T-helper 2 cell (primary cell): ENCODE measurements at places on chromosomes 16 and 17.

DNA sequence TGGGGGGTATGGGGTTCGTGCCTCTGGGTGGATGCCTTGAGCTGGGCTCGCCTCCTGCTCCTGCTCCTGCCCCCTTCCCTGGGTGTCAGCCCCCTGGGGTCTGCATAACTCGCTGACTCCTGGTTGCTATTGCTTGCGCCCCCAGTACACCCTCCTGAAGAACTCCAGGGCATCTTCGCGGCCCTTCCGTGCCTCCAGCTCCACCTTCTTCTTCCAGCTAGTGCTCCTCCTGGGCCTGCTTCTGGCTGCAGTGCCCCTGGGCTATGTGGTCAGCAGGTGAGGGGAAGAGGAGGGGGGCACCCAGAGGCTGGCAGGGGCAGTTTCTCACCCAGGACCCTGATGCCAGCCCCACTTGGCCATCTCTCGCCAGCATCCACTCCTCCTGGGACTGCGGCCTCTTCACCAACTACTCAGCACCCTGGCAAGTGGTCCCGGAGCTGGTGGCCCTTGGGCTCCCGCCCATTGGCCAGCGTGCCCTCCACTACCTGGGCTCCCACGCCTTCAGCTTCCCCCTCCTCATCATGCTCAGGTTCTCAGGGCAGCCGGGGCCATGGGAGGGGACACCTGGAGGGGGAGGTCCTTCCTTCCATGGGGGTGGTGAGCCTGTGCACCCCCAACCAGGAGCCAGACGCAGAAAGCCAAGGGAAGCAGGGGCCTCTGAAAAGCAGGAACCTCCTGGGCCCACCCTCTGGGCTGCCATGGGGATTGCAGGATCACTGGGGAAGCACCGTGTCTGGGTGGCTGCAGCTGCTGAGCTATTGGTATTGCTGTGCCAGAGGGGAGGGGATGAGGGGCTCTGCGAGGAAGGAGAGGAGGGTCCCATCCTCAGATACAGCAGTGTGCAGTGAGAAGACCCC, 7.8 kb upstream of the C17orf99 start:
- no peak for DNase-seq

DNA sequence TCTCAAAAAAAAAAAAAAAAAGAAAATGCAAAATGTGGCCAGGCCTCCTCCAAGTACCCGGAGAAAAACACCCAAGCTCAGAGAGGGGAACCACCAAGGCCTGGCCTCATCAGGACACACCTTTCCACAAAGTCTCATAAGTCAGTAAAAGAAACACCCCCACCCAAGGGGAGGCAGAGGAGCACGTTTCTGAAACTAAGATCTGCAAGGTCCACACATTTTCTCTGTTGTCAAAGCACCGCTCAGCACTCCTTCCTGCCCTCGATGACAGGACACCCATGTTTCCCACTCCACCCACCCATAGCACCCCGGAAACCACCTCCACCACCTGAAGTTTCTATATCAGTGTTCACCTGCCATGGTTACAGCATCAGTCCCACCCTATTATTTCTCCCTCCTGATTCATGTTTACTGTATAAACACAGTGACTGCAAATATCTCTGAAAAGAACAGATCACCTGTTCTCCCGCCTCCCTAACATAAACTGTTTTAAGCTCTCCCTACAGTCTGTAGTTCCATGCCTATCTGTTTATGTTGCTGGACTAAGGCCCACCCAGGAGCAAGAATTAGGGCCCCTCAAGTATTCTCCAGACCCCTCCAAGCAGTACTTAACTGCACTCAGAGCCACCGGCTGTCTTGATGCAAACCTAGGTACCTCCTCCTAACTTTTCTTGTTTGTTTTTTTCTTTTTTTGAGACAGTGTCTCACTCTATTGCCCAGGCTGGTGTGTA, 2.0 kb downstream of the CORO7 start:
- DNase-seq, result peak; percentile 90

- peak; percentile 10 for DNase-seq
Measured at GRCh38 chr16:1706386-1707192, 594 bp downstream of the MAPK8IP3 start.

DNA sequence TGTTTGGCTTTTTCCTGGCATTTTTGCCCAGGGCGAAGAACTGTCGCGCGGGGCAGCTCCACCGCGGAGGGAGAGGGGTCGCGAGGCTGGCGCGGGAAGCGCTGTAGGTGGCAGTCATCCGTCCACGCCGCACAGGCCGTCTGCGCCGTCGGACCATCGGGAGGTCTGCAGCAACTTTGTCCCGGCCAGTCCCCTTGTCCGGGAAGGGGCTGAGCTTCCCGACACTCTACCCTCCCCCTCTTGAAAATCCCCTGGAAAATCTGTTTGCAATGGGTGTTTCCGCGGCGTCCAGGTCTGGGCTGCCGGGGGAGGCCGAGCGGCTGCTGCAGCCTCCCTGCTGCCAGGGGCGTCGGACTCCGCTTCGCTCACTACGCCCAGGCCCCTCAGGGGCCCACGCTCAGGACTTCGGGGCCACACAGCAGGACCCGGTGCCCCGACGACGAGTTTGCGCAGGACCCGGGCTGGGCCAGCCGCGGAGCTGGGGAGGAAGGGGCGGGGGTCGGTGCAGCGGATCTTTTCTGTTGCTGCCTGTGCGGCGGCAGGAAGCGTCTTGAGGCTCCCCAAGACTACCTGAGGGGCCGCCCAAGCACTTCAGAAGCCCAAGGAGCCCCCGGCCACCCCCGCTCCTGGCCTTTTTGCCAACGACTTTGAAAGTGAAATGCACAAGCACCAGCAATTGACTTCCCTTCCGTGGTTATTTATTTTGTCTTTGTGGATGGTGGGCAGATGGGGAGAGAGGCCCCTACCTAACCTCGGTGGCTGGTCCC, 2.3 kb upstream of the CBX4 start:
- DNase-seq, result no peak

DNA sequence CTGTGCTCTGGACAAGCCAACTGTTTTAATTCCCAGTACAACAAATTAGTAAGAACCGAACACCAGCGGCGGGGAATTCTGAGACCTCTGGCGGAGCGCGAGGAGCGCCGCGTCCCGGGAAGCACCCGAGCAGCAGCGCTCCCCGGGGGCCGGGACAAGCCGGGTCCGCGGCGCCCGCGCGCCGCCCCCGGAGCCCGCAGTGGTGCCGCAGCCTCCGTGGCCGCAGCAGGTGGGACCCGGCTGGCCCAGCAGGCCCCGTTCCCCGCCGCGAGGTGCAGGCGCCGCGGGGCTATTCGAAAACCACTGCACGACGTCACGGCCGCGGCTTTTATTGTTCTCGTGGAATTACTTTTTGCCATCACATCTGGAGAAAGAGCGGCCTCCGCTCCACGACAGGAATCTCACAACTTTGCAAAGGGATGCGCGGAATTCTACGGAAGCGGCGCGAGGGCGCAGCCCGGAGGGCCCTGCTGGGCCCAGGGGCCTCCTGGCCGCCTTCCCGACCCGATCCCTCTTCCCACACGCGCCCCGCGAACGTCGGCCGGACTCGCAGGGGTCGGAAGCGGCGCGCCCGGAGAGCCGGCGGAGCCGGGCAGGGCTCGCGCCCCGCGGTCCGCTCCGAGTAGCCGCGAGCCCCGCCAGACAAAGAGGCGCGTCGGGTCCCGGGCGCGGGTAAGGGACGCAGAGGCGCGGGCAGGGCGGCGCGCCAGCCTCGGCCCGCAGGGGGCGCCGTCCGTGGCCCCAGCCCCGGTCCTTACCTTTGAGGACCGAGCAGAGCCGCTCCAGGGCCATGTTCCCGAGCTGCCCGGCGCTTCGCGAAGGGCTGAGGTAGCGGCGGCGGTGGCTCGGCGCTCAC, 696 bp downstream of the NETO2 start:
- DNase-seq, result peak; percentile 51

DNA sequence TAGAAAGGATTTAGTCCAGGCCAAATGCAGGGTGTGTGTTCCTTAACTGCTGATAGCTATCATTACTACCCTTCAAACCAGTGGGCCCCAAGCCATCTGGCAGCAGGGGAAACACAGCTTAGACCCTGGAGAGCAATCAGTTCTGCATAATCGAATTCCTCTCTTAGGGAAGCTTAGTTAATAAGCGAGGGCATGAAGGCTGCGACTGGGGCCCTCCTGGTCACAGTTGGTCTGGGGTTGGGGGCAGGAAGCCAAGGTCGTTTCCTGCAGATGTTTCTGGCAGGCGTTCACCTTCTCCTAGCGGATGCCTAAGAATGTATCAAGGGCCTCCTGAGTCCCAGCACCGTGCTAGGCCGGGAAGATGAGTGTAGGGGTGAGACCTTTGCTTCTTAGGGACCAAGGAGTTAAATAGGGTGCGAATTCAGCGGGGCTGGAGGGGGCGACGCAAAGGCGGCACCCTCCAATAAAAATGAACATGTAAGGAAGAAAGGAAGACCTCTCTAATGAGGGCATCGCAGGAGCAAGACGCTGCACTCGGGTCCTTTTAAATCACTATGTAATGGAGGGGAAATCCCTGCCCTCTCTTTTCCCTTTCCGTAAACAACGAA, 16.5 kb upstream of the EEF2K start:
- DNase-seq, result no peak

DNA sequence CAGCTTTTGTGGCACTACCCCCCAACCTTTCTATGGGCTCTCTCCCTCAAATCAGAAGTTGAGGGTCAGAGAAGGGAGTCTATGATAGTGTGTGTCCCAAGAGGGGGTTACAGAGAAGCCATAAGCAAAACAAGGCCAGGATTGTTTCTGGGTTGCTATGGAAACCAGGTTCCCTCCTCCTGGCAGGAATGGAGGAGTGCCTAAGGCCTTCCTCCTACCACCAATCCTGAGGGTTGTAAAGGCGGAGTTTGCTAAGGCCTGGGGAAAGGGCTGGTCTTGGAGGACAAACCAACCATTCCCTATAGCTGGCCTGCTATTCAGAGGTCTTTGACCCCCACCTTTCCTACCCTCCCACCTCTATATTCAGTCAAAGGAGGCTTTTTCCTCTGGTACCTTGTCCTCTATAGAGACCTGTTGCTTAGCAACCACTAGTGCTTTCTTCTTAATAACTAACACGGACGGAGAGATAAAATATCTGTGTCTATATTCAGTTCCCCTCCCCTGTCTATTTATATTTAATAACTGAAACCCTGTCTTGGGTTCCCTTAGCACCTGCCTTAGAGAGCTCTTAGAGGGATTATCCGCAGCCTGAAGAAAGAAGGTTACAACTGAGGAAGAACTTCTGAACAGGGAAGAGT, 43.4 kb downstream of the NEUROD2 start:
- no peak for DNase-seq

DNA sequence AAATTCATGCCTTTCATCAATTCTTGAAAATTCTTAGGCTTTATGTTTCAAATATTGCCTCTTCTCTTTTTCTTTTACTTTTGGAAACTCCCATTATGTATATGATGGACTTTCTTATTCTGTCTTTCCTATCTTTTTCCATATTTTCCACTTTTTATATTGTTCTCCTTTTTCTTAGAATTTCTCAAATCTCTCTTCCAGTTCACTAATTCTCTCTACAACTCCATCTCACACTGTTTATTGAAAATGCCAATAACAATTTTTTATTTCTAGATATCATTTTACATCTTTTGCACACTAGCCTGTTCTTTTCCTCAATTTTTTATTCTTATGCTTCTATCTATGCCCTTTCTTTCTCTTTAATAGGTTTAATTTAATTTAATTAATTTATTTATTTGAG, 43.8 kb upstream of the EFCAB3 start:
- no peak for DNase-seq

GRCh38 chr17:79652999-79653643, 42.3 kb upstream of the RBFOX3 start:
- DNase-seq, result no peak

- no peak for DNase-seq
Measured at GRCh38 chr17:2054262-2054511, 716 bp upstream of the HIC1 start.

- no peak for DNase-seq
Measured at GRCh38 chr17:58280480-58281217, at the start of gene MPO. Gene MPO (minus strand): TSS chr17:58280935. CDS start chr17:58280758, 177 bp downstream.

DNA sequence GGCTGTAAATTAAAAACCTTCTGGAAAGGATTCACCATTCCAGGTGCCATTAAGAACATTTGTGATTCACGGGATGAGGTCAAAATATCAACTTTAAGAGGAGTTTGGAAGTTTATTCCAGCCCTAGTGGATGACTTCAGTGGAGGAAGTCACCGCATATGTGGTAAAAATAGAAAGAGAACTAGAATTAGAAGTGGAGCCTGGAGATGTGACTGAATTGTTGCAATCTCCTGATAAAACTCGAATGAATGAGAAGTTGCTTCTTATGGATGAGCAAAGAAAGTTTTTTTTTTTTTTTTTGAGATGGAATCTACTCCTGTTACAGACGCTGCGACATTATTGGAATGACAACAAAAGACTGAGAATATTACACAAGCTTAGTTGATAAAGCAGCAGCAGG, 26.7 kb downstream of the CCL4 start:
- DNase-seq, result no peak

DNA sequence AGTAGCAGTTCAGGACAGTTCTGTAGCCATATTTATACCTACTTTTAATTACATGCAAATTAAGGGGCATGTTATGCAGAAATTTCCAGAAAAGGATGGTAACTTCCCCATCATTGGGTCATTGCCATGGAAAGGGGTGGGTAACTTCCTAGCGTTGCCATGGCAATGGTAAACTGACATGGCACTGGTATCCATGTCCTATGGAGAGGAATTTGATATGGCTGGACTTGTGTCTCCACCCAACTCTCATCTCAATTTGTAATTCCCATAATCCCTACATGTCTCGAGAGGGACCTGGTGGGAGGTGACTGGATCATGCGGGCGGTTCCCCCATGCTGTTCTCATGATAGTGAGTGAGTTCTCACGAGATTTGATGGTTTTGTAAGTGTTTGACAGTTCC, 35.6 kb upstream of the CACNG4 start:
- no peak for DNase-seq

GRCh38 chr17:46771561-46772474, 46.7 kb downstream of the WNT3 start:
- no peak for DNase-seq

DNA sequence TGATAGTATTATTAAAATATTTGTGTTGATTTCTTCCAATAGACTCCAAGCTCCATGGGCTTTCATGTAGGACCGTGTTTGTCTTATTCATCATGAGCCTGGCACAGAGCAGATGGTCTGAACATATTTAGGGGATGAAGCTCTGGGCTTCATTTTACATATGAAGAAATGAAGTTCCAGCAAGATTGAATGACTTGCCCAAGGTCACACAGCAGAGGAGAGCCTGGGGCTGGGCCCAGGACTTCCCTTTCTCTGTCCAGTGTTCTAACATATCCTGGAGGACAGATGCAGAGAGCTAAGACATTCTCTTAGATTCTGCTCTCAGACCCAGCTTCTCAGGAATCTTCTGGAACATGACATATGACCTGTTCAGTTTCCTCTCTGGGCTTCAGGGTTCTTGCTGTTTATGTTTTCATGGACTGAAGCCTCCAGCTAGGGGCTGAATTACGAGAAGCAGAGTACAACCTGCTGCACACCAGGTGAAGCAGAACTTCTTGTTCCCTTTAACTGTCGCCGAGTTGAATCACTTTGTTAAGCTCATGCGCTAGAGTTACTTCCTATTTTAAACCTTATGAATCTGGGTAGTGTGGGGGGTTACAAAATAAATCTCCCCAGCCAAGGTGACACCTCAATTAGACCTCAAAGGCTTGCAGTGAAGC, 53.6 kb downstream of the GPRC5B start:
- DNase-seq, result no peak

DNA sequence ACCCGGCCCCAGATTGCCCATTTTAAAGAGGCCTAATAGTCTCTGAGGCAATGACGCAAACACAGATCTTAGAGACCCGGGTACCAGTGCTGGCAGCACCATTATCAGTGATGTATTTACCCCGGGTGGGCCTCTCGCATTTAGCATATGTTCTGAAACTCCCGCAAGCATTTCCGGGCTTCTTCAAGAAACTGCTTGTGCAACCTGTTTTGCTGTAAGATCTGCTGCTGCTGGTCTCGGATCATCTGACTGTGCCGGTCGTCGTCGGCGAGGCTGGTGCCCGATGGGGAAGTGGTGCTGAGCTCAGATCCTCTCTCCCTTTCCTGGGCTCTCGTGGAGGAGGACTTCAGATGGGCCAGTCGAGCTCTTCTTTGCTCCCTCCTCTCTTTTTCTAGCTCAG, 12.5 kb downstream of the CEP295NL start:
- peak; percentile 89 for DNase-seq
